ENCODE measurements at places on chromosomes 5 and 9.

GRCh38 chr9:130766021-130766926 lies 68.8 kb upstream of the ABL1 start:
- no peak for DNase-seq

- peak; percentile 22 for DNase-seq
Measured at GRCh38 chr9:137820161-137820855, 57.3 kb upstream of the CACNA1B start.

DNA sequence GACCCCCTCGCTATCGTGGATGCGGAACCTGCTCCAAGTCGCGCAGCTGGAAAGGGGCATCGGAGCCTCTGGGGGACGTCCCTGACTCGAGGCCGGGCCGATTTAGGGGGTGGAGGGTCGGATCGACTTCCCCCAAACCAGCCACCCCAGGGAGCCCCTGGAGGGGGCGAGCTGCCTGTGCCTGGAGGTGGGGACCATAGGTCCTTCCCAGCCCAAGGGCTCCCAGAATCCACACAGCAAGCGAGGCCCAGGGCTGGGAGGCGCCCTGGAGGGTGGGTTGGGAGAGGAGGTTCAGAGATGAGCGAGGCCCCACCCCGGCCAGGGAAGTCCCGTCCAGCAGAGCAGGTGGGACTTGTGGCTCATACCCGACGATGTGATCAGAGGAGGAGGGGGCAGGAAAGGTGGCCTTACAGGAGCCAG lies 147.6 kb downstream of the GAPVD1 start:
- DNase-seq, result no peak

- no peak for DNase-seq
Measured at GRCh38 chr9:8329561-8330283, 530.1 kb upstream of the DMAC1 start.

DNA sequence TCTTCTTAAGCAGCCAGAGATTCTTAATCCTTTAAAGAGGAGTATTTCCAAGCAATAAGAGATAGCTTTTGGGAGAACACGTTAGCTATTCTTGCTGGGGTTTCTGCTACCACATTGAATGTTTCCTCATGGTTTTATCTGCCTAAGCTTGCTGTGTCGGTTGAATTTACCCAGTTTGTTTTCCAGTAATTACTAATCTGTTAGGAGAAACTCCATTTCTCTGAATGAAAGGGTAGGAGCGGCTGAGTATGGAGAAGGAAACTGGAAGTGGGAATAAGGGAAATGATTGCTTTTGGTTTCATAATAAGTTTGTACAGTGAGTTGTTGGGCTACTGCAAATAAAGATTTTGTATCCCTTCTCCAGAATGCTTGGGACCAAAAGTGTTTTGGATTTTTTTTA lies 1.2 kb downstream of the JAK2 start:
- no peak for DNase-seq

GRCh38 chr5:173452119-173452905 lies 124.1 kb upstream of the STC2 start:
- DNase-seq, result no peak

- DNase-seq, result no peak
Measured at GRCh38 chr9:130805510-130806326, 29.3 kb upstream of the ABL1 start.

GRCh38 chr5:57028161-57028560 lies 76.2 kb upstream of the MIER3 start:
- no peak for DNase-seq

GRCh38 chr5:151890299-151890698 lies 34.4 kb downstream of the GLRA1 start:
- no peak for DNase-seq

- DNase-seq, result no peak
Measured at GRCh38 chr5:148860599-148860998, 34.2 kb downstream of the ADRB2 start.
